ENCODE measurements at places on chromosomes 2 and 18.

DNA sequence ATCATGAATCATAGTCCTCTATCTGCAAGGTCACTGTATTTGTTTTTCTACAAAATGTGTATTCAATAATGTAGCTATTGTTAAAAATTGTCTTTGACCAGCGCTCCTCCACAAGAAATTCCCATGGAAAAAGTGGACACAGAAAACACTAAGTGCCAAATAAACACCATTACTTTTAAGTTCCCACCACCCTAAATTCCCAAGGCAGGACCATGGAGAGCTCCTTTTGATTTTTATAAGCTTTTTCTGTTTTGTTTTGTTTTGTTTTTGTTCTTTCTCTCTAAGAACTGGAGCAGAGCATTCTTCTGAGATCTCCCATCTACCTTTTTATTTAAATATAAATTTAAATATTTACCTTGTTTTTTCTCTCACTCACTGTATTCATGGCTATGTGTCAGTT lies 44.5 kb downstream of the LRATD1 start:
- peak; percentile 9 for DNase-seq

GRCh38 chr2:200028998-200029397 lies 73.6 kb downstream of the MAIP1 start:
- DNase-seq = peak; percentile 97

DNA sequence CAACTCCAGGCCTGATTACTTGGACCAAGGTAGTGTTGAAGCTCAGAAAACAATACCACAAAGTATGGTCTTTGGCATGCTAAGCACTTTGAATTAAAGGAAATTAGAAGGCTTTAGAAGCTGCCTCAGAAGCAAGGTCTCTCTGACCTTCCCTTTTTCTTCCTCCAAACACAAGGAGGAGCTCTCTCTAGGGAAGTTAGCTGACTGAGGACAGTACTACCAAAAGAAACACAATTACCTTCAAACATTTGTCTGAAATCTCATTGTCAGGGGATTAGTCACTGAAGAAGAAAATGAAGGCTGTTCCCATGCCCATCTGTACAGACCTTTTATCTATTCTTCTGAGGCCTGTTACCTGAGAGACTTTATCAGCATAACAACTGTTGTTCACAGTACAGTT lies 279.3 kb downstream of the CDH20 start:
- DNase-seq = no peak

GRCh38 chr18:28176948-28177827 lies at the start of gene CDH2:
TSS of gene CDH2 (minus strand) at chr18:28177130. CDS start at chr18:28177022, 108 bp downstream.
- peak; percentile 89 for DNase-seq
